ENCODE measurements at places on chromosomes 12 and 14.

- DNase-seq, result no peak
These were observed 13.0 kb upstream of the ITPR2 start for GRCh38 chr12:26845984-26846383.

GRCh38 chr14:52349731-52350130, 35.6 kb downstream of the PTGER2 start:
- DNase-seq, result no peak

GRCh38 chr14:54936816-54937215, 34.2 kb upstream of the GCH1 start:
- DNase-seq, result no peak

DNA sequence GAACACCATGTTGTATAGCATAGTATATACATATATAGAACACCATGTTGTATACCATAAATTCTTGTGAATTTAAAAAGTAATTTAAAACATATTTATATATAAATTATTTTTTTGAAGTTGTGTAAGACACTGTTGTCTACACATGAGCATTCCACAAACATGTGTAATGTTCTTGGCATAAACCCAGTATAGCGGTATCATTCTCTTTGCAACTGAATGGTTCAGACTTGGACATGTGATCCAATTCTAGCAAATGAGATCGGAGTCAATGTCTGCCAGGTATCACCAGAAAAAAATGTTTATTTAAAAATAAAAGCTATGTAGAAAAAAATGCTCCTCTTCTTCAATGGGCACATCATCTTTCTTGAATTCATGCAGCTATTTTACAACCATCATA, 33.9 kb downstream of the CEP290 start:
- DNase-seq, result no peak

DNA sequence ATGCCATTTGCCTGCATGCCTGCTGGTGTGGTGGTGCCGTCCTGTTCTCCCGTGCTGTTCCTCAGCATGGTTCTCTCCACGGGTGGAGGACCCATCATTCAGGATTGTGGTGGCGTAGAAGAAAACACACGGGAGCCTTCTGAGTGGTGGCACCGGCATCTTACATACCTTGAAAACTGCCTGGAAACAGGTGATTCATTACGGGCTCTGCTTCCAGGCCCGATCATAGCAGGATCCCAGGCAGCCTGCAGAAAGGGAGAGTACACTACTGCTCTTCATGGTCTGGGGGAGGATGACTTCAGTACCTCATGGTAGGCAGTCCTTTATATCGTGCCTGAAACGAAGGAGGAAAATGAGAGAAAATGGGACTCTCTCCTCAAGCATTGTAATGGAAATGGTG, 66.6 kb upstream of the KCNA5 start:
- no peak for DNase-seq

GRCh38 chr12:53218551-53219291, 11.7 kb upstream of the ITGB7 start:
- no peak for DNase-seq

DNA sequence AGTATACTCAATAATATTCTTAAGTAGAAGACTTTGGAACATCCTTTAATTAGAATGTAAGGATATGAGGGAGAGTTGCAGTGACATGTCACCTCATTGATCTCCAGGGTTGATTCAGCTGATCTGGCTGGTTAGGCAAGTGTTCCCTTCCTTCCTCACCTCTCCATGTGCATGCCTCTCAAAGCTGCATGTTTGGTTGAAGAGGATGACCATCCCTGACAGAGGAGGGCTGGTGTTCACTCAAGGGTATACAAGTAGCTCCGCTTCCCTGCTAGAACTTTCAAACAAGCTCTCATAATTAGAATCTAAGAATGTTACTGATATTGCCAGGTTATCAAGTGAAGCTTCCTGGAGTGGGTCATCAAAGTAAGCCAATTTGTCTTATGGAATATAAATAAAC, 341.1 kb upstream of the FLRT2 start:
- DNase-seq, result no peak

GRCh38 chr14:91356181-91356763, 61.3 kb downstream of the CCDC88C start:
- no peak for DNase-seq

DNA sequence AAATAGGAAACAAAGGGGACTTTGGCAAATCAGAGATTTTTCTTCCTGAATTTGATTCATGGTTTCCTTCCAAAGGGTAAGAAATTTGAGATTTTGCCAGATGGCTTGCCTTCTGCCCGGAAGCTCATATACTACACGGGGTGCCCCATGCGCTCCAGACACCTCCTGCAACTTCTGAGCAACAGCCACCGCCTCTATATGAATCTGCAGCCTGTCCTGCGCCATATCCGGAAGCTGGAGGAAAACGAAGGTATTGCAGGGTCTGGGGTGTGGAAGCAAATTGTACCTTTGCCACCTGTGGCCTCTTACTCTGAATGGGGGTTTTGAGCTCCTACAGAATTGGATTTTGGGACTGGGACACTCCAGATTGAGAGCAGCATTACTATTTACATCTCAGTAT, 63.5 kb downstream of the FRMD6 start:
- no peak for DNase-seq

- DNase-seq, result no peak
These were observed 23.0 kb upstream of the SERPINA4 start for GRCh38 chr14:94538070-94538740.

- no peak for DNase-seq
These were observed 7.1 kb upstream of the KRT5 start for GRCh38 chr12:52527121-52527800.

DNA sequence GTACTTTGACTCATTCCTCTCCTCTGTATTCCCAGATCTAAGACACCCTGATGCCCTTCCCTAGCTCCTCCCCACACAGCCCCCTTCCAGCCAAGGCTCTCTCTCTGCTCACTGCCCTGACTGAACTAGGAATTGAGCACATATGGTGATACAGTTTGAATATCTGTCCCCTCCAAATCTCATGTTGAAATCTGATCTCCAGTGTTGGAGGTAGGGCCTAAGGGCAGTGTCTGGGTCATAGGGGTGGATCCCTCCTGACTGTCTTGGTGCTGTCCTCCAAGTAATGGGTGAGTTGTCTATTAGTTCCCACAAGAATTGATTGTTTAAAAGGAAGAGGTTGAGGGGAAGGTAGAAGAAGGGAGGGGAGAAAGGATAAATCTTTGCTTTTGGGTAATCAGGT, 17.4 kb downstream of the CMKLR1 start:
- DNase-seq, result no peak

GRCh38 chr12:22014041-22014782, 31.8 kb upstream of the CMAS start:
- DNase-seq, result no peak

DNA sequence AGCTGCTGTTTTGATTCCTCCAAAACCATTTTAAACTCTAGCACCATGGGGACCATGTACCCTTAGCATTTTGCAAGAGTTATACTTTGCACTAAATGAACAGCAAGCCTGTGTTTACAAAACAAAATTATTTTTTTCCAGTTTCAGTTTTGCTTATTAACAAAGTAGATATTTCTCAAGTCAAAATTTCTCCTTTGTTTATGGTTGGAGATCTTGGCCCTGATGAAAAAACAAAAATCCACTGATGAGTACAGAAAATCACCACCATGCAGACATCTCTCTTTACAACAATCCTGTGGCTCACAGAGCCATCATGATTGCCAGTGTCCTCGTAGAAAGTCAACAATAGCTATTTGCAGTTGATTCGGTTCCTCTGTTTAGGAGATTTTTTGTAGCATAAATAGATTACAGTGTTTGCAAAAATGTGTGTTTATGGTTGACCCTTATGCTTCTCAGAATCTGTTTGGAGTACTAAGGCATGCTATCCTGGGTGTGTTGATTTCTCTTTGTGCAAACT, 201.1 kb upstream of the NUDT4 start:
- DNase-seq, result no peak

GRCh38 chr12:126432780-126433179, 1367.5 kb downstream of the AACS start:
- no peak for DNase-seq

DNA sequence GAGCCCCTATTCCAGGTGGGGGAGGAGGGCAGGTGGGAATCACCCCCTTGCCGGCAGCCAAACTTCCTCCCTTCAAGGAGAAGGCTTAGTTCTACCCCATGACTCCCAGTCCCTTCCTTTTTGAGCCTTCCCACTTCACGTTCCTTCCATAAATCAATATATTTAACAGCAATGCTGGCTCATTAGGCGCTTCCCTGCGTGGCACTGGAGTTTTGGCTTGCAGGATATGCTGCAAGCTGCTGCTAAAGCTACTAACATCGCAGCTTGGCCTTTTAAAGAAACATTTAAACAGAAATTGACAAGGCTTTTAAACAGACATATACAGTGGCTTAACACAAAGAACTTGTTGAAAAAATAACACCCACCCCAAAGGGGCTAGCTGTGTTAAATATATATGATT, 308.0 kb upstream of the FKBP4 start:
- no peak for DNase-seq

DNA sequence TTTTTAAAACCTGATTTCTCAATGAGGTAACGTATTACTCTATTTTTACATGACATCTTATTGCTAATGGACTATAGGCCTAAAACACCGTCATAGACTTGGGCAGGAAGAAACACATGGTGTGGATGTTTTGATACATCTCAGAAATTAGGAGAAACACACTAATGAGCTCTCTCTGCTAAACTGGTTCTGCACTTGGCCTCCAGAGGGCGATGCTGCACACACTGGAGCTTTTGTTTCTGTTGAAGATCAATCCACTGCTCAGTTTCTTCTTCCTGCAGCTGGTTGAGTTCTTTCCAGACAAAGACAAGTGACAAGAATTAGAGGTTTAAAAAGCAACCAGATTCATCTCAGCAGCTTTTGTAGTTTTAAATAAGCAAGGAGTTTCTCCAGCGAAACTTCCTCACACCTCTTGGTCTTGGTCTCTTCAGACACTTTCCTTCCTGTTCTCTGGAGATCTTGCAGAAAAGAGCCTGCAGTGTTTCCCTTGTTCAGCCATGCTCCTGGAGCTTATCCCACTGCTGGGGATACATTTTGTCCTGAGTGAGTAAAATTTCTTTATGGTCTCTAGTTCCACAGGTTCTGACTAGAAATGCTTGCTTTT, 178.5 kb upstream of the OR4E1 start:
- DNase-seq, result no peak

DNA sequence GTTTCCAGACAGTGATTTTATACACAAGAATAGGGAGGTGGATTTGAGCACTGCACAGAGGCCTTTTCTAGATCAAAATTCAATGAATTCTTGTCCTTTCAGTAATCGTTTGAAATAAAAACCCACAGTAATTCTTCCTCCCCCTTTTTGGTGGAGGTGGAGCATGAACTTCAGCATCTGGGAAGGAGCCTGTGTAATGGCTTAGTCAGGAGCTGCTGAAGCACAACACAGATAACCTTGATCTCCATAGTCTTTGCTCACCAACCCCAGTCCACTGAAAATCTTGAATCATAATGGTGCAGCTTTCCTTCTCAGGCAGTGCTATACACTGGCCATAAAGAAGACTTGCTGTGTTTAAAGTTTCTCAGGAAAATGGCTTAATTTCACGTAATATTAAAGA, 6.4 kb upstream of the TBPL2 start:
- no peak for DNase-seq

DNA sequence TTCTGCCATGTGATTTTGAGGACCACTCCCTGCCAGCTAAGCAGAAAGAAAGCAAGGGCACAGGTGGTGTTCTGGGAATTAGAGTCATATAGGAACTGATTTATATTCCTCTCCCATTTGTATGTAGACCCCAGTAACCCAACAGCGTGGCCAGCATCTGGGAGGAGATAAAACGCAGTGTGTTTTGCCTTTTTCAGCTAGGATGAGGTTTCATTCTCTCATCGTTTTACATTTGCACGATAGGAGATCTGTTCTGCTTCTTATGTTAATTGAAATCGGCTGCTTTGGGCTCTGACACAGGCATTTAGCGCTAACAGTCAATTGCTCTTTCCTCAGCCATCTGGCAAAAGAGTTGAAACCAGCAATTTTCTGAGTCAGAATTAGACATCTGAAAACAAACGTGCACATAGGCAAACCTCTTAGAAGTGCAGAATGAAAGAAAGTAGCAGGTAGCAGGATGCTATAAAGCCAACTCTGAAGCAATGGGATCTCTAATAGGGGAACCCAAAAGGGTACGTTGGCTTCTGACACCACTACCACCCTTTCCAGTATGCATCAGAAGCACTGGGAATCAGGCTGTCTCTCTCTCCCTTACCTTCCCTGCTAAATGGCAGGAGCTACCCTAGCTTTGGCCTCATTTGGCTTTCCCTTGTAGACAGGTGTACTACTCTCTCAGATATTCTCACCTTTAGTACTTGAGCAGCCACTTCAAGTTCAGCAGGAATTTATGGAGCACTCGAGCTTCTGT, 219.1 kb downstream of the PHLDA1 start:
- DNase-seq, result no peak

DNA sequence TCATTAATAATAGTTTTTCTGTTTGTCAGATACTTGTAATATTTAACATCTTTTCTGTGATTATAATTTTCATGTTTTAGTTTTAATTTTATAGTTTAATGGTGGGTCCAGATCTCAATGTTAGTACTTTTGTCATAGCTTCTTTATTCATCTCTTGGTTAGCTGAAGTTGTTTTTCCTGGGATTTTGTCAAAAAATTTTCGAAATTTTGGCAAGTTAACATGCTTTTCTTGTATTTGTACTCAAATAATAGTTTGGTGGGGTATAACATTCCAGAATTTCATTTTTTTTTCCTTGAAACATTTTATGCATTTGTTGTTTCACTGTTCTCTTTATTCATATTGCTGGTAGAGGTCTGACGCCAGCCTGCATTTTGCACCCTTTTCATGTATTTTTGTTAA, 45.5 kb downstream of the KTN1 start:
- DNase-seq, result no peak

DNA sequence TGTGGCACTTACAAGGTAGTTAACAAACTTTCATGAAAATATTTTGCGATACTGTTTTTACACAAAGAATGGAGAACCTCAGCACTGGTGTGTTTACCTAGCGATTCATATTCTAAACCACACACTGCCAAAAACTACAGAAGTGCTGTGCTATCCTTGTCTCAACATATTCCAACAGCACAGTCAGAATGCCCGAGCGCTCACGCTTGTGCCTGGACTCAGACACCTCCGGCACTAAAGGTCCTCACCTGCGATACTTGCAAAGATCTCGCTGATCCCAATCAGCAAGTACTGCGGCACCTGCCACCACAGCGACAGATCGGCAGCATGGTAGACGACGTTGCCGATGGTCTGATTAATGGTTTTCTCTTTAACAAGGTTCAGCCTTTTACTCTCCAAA, 23.2 kb downstream of the SLC15A4 start:
- DNase-seq, result no peak

DNA sequence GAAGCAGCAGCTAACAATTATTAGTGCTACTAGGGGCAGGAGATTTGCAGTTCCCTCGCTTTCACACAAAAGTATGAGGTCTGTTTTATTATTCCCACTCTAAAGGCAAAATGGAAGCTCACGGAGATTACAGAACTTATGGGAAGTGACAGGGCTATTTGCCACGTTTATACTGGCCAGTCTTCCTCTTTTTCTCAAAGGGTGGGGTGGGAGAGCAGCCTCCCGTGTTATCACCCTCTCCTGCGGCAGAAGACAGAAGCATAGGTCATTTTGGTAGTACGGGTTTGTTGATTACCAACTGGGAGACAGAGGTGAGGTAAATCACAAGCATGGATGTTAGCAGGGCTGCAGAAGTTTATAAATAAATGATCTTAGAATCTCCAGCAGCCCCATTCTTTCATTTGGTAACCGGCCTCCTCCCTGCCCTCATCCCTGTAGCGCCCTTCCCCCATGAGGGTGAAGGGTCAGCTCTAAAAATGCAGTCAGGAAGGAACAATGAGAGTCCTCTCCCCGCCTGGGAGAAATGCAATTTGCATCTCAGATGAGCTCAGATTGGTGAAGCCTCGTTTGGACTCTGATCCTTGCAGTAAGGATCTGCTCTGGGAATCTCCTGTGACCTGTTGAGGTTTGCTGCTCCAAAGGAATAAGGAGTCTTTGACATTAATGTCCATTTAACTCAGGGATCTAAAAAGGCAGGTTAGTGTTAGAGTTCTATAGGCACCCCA, 44.7 kb upstream of the SINHCAF start:
- no peak for DNase-seq
